CMK (cell line): ENCODE measurements at places on chromosomes 4 and X.

- DNase-seq: no peak
These were observed 78.8 kb downstream of the TMEM47 start for GRCh38 chrX:34578237-34578636.

GRCh38 chr4:76691807-76692582 lies 205.9 kb downstream of the SOWAHB start:
- no peak for DNase-seq

DNA sequence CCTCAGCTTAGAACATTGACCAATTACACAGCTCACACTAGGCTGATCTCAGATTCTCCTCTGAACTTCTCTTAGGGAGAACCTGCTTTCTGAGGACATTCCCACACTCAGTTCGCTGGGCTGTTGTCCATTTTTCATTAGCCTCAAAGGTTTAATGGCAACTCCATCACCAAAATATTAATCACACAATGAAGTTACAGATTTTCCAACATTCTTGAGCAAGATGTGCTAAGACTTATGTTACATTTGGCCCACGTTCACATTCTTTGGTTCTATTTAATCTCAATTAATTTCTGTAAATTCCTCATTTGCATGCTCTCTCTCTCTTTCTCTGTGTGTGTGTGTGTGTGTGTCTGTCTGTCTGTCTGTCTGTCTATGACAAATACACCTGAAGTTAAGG lies 82.3 kb upstream of the EDNRA start:
- no peak for DNase-seq

- no peak for DNase-seq
These were observed 673 bp downstream of the PARM1 start for GRCh38 chr4:74933562-74934015.

GRCh38 chr4:8516996-8517550 lies 63.1 kb upstream of the GPR78 start:
- DNase-seq: no peak

DNA sequence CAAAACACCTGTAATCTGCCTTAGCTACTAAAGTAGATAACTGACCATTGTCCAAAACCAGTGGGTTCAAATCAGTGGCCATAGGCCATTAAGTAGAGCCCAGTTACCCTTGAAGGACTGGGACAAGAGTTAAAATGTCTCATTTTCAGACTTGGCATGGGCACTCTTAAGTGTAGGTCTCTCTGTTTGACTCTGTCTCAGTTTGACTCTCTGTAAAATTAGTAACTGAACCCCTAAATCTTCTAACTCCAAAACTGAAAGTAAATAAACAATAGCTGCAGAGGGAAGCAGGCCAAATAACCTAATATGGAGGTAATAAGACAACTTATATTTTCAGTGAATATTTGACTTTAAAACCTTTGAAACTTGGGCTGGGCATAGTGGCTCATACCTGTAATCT lies 89.1 kb downstream of the SLC16A2 start:
- DNase-seq: no peak

- DNase-seq: no peak
These were observed 315.6 kb downstream of the ARHGAP24 start for GRCh38 chr4:85790582-85790981.

DNA sequence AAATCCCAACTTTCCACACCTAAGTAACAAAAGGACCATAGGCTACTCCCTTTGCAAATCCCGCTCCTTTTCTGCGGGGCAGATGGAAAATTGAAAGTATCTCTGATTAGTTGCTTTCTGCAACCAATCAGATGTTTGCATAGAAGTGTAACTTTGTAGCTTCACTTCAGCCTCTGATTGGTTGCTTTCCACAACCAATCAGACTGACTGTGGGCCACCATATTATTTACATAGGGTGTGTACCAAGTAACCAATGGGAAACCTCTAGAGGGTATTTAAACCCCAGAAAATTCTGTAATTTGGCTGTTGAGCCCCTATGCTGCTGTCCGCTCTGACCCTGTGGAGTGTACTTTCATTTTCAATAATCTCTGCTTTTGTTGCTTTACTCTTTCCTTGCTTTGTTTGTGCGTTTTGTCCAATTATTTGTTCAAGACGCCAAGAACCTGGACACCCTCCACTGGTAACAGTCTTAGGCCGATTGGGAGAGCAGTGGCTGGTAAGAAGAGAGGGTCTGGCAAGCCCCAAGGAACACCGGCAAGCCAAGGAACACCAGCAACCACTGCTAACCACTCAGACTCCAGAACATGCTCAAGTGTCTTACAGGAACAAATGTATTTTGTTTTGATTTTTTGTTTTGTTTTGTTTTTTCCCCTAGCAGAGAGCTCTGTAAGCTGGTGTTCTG lies 125.5 kb upstream of the MAP3K15 start:
- no peak for DNase-seq

GRCh38 chr4:61003301-61003700 lies 196.8 kb upstream of the ADGRL3 start:
- DNase-seq: no peak

- no peak for DNase-seq
These were observed 41.1 kb upstream of the PPARGC1A start for GRCh38 chr4:23930750-23931488.
